ENCODE measurements at places on chromosomes 12 and 14. TPM values are rescaled to one million over a fixed set of nuclear protein-coding genes. Genes with fewer than 3 reads are reported as not detected.
A peak's percentile ranks its signal among the peaks of the same experiment; 100 is the strongest.

ESPL1 gene
- 5.6 TPM for total RNA-seq

ALG10B gene
- 2.5 TPM for total RNA-seq

FOXG1 gene
- not detected for total RNA-seq

KCTD10 gene
- 72.1 TPM for total RNA-seq

C12orf60 gene
- 1.1 TPM for total RNA-seq

GZMB gene
- total RNA-seq: not detected

DNA sequence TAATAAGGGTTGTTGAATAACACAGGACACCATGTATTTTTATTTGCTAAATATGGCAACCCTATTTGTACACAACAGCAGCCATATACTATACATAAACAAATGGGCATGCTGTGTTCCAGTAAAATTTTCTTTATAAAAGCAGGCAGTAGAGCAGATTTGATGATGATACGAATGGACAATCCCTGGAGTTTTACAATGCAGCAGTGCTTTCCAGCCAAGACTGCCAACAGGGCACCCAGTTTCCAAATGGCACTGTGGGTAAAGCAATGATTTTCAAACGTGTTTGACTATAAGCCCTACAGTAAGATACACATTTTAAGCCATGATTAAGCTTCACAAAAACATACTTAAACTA is 282.7 kb downstream of the NUAK1 start:
- no peak for DNase-seq

DNA sequence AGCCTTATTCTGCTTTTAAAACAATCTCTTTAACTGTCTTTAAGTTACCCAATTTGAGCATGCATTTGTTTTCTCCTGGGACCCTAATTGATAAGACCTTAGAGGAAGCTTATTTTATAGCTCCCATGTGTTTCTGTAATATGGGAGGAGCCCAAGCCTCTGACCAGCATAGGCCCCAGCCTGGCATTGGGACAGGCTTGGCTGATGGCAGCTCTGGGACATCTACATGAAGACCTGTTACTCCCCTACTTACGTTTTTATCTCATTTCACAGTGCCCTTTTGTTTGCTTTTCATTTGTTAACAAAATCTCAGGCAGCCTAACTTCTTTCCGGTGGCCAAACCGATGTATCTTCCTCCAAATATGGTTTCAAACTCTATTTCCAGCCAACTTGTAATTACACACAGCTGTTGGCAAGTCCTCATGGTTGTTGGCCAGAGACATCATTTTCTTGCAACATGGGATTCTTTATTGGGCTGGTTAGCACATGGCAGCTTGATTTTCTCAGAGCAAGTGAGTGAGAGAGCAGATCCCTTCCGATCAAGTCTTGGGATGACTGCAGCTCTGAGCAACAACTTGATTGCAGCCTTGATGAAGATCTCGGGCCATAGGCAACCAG is 1117.5 kb downstream of the AACS start:
- DNase-seq: no peak

GRCh38 chr14:63857466-63858030 is 4.7 kb downstream of the SYNE2 start:
- DNase-seq: no peak

- DNase-seq: no peak
These were observed 222.7 kb downstream of the MSRB3 start for GRCh38 chr12:65501093-65501621.

GRCh38 chr12:111439657-111440151 is 34.0 kb downstream of the SH2B3 start:
- no peak for DNase-seq

DNA sequence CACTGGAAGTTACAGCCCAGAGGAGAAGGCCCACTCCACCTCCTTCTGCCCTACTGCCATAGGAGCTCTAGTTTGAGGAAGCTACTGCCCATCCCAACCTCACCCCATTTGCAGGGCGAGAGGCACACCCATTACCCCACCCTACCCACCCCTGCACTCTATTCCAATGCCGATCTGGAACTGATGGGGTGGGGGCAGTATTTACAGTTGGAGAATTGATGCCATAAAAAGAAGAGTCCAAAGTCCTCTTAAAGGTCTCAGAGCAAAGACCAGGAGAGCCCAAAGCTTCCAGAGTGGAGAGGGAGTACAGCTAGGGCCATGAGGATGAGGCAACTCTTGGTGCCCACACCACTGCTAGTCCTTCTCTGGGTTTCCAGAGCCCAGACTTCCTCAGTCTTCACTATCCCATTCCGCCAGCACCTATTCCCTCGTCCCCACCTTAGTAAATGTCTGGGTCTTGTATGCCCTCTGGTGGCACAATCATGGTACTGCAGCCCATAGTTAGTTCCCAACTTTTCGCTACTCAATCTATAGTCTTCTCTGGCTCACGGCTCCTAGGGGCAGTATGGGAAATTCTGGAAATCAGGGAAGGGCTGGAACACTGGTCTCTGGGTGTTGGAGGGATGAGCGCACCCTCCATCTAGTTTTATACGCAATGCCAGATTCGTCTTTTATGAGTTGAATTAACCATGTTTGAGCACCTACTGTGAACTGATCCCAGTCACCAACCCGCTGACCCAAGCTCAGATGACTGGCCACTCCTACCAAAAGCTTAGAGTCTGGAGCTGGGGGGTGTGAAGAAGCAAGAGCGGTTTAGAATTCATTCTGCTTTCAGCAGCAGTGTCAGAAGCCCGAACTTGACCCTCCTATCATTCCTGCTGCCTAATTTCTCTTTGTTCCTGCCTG is 6.9 kb upstream of the ADCY6 start:
- peak; percentile 75 for DNase-seq

- DNase-seq: peak; percentile 32
These were observed 753 bp upstream of the ATP5MC2 start for GRCh38 chr12:53676656-53677015.

DNA sequence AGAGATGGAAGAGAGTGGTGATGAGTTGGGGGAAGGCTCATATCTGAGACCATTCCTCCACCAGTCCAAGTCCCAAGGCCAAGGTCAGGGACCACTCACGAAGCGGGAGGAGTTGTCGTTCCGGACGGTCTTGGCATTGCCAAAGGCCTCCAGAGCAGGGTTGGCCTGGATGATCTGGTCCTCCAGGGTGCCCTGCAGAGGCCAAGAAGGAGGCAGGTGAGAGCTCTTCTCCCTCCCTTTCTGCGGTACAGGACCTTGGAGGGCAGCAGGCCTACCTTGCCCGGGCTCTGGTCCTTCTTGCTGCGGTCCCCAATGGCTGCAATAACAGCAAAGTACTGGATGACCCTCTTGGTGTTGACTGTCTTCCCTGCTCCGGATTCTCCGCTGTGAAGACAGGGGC is 4.0 kb downstream of the MYH7 start:
- DNase-seq: no peak

- DNase-seq: no peak
These were observed 33.1 kb downstream of the SNRNP35 start for GRCh38 chr12:123491056-123491455.

DNA sequence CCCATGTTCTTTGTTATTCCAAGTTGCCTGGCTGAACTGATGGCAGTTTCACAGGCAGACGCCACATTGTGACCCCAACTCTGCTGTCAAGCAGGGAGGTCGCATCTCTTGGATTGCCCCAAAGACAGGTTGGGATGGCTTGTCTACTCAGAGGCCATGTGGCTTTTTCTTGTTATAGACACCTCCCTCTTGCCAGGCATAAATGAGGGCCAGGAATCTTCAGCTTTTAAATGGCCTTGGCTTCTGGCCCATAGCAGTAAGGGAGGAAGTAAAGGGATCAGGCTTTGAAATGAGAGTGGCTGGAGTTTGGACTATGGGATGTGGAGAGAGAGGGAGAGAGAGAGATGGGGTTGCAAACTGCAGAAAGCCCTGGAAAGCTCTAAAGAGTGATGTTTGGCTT is 215.0 kb downstream of the TBX5 start:
- no peak for DNase-seq

DNA sequence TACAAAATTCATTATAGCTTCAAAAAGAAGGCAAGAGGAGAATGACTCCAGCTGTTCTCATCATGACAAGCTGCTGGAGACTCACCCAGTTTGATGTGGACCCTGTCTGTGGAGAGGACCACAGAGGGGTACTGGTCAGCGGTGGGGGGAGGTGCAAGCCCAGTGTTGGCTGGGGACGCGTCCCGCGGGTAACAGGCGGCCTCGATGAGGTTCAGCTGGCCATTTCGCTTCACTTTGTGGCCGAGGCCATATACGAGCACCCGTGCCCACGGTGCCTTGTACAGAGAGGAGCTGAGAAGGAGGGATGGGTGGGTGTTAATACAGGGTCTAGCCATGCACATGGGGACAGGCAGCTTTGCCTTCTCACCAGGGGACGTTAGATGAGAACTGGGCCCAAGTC is 67.1 kb downstream of the TRAFD1 start:
- no peak for DNase-seq

DNA sequence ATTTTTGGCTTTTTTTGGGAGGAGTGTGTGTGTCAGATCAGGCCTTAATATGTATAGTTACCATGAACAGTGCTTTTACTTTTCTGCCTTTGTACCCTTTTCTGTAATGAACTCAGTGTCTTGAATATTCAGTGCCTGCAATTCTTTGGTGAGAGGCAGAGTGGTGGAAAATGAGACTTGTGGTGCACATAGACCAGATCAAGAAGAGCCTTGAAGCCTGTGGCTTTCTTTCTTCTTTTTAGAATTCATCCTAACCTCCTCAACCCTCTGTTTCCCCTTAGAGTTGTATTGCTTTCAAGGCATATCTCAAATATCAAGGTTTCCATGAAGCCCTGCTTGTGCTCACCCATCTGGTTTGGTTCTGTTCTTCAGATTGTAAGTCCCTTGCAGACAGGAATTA is 2.6 kb downstream of the YLPM1 start:
- no peak for DNase-seq

Data from IMR-90 (cell line).